ENCODE measurements at places on chromosomes 16 and 17.

- DNase-seq, result no peak
Observed at GRCh38 chr16:73565263-73565662, 517.3 kb upstream of the ZFHX3 start.

GRCh38 chr16:838741-839140, 38.2 kb upstream of the GNG13 start:
- DNase-seq, result no peak

GRCh38 chr17:3968015-3968414, 3.8 kb upstream of the ATP2A3 start:
- no peak for DNase-seq

GRCh38 chr17:80792373-80792781, 199.3 kb upstream of the CHMP6 start:
- DNase-seq, result no peak

GRCh38 chr16:23306199-23307100, 4.3 kb downstream of the SCNN1B start:
- no peak for DNase-seq

GRCh38 chr17:45233423-45233924, 11.8 kb downstream of the FMNL1 start:
- DNase-seq, result no peak

DNA sequence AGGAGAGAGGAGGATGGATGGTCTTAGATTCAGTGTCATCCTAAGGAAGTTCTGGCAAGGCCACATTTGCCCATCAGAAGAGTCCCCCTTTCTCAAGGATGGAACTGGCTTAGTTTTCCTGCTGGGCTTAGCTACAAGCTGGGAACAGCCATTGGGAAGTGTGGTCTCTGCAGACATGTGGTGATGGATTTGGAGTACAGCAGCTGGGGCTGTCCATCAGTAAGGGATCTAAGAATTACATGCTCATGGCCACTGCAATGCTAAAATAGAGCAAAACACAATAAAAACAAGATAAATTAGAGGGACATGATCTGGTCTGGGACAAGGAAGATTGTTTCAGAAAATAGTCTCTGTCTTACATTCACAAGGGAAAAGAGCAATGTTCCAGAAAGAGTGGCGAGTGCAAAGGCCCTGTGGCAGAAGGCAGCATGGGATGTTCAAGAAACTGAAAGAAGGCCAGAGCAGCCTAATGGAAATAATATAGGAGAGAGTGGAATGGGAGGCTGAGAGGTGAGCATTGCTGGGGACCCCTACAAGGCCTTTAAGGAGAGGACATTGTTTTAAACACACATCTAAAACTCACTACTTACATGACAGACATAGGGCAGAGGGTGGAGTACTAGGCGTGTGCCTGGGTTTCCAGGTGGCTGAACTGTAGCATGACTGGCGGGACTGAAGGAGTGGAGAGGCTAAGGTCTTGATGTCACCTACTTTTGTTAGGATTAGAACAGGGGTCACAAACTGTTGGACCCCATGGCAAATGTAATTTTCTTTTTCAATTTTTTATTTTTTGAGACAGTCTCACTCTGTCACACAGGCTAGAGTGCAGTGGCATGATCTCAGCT, 17.0 kb upstream of the TOX3 start:
- DNase-seq, result no peak

- DNase-seq, result no peak
Observed at GRCh38 chr16:52212841-52213240, 334.1 kb downstream of the TOX3 start.

DNA sequence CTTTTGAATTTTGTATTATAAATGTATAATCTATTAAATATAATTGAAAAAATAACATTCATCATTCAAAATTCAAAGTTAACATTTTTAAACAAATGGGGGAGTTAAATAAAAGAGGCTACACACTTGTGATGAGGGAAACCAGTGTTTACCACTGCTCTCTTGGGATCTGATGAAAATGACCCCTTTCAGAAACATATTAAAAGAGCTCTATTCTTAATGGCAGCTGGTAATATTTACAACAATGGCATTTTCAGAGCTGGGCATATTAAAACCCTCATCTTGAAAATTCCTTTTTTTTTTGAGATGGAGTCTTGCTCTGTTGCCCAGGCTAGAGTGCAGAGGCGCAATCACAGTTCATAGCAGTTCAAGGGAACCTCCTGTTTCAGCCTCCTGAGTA, 19.3 kb upstream of the FLCN start:
- DNase-seq, result no peak

GRCh38 chr16:68371276-68371651, 60.4 kb downstream of the PRMT7 start:
- no peak for DNase-seq

GRCh38 chr16:18832006-18832405, 30.7 kb upstream of the ARL6IP1 start:
- no peak for DNase-seq

- no peak for DNase-seq
Observed at GRCh38 chr17:78226759-78227454, 4.5 kb upstream of the TMEM235 start.

DNA sequence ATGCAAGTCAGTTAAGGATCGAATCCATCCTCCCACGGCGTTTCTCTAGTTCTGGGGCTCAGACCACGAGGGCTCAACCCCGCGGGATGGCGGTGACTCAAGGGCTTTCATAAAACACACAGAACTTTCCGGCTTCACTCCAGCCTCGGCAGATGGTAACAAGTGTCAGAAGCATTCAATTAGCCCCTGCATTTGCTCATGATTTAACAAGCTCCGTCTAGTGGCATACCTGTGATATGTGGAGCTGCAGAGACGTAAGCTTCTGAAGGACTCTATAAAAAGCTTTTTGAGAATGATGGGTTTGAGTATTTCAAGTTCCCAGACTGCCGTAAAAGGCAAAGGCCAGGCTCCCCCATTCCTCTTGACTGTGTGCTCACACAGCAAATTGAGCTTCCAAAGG, 91.3 kb upstream of the SEC14L1 start:
- DNase-seq, result no peak

DNA sequence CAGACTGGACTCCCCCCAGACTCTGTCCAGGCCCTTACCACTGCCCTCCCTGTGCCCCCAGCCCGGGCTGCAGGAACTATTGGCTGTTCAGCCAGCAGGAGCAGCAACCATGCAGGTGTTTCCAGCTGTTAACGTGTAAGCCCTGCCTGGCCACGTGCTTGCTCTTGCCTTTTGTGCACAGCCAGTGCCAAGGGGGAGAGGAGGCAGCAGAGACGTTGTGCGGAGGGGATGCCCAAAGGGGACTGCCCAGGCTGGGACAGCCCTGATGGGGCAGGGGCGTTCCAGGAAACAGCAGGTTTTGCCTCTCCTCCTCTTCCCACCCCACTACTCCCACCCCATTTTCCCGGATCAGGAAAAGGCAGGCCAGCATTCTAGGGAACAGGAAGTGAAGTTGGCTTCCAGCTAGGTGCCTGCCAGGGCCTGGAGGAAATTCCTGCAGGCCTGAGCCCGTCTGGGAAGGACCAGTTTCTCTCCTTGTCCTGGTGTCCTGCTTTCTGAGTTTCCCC, 16.7 kb upstream of the LASP1NB start:
- no peak for DNase-seq

- DNase-seq, result no peak
Observed at GRCh38 chr16:87166321-87166720, 150.9 kb downstream of the C16orf95 start.

DNA sequence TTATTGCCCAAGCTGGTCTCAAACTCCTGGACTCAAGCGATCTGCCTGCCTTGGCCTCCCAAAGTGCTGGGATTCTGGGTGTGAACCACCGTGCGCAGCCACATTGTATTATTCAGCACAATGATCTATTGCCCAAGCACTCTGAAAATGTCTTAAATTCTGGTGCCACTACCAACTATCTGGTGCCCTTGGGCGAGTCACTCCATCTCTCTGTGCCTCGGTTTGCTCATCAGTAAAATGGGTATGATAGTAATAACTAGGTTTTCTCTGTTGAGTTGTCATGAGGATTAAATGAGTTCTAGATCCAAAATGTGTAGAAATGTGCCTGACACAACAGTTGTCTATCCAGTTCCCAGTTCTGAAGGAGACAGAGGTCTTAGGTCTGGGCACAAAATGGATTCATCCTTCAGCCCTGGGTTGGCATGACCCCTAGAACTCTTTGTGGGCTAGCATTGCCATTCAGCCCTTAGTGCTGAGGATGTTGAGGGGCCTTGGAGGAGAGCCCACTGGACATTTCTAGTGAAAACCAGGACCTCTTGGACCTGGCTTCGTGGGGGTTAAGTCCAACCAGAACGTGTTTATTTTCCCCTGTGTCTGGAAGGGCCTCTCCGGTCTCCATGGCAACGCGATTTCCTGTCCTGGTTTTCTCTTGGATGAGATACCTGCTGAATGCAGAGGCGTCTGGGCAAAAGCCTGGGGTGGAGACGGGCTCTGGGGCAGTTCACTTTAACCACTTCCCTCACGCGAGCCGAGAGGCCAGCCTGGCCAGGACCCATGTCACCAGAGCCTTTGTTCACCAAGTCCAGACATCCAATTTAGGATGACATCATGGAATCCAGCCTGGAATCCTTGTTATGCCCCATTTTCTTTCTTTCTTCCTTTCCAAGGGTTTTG, 43.7 kb upstream of the TNRC6A start:
- DNase-seq, result no peak

DNA sequence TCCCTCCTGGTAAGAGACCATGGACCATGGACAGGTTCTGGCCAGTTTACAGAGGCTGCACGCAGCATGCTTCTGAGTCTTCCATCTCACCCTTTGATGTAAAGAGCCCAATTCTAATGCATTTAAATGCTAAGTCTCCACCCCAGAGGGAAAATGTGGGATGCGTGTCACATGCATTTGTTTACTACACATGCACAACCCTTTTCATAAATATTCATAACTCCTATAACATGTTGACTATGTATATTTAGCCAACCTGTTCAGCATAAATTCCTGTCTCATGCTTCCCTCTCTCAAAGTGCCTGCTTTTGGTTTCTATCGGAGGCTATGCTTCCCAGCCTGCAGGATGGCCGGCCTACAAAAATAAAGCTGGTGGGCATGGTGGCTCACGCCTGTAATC, 260.3 kb downstream of the STX8 start:
- no peak for DNase-seq

DNA sequence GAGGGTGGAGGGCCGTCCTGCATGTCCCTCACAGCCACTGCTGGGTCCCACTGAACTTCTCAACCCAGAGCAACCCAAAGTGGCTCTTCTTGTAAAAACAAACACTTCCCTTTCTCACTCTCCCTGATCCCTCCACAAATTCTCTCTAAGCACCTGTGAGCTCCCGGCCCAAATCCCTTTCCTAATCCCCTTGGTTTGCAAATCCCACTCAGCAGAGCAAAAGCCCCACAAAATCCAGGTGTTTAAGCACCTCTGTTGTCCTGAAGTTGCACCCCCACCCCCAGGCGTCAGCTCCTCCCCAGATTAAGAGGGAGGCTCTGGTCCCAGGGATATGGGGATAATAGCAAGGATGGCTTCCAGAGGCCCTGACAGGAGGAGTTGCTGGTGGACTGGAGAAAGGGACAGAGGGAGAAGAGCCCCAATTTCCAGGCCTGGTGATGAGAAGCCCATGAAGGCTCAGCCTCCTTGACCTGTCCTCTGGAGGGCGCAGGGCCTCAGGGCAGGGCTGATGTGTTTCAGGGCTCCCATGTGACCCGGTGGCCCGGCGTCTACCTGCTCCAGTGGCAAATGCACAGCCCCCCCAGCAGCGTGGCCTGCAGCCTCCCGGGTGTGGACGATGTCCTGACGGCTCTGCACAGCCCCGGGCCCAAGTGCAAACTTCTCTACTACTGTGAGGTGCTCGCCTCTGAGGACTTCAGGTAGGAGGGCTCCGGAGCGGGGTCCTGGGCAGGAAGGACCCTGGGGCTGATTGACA, 23.0 kb downstream of the NAGPA start:
- DNase-seq, result no peak

GRCh38 chr17:7977805-7978204, 24.6 kb upstream of the GUCY2D start:
- no peak for DNase-seq

DNA sequence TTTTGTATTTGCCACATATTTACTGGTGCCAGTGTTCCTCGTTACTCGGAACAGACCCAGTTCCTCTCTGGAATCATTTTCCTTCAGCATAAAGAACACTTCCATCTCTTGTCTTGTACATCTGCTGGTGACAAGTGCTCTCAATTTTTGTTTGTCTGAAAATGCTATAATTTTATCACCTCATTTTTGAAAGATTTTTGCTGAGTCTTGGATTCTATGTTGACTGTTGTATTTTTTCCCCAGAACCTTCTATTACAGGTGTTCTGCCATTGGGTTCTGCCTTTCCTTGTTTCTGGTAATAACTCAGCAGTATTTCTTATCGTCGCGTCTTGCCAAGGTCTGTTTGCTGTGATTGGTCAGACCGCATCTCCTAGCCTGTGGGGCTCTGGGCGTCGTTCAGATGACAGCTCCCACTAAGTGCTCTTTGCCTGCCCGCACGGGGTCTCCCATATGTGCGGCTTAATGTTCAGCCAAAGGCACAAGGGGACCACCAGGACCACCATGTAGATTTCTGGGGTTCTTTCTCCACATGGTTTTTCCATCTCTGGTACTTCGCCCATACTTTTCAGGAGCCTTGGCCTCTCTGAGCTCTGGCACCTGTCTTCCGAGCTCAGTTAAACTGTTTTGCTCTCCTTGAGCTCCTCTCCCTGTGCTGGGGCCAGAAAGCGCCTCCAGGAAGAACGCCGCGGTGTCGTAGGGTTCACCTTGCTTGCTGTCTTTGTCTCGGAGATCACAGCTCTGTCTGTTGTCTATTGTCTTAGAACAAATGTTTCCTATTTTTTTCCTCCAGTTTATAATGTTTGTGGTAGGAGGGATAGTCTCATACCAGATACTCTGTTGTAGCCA, 80.0 kb downstream of the METRNL start:
- DNase-seq, result no peak

DNA sequence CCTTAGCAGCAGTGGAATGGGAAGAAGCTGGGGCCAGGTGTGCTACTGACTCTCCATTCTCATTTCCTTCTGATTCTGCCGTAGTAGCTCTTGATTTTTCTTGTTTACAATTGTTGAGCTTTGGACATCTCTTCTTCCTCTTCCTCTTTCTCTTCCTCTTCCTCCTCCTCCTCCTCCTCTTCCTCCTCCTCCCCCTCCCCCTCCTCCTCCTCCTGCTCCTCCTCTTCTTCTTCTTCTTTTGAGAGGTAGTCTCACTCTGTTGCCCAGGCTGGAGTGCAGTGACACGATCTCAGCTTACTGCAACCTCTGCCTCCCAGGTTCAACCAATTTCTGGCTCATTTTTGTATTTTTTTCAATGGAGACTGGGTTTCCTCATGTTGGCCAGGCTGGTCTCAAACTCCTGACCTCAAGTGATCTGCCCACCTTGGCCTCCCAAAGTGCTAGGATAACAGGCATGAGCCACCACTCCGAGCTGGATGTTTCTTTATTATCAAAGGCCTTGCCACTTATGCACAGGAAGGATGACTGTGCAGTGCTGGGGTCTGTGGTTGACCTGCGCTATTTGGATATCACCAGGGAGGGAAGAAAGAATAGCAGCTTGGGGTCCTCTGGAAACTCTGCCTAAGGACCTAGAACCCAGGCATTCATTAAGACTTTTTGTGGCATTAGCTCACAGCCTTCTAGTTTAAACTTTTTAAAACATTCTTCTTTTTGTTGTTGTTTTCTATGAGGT, 127.8 kb upstream of the KCNJ16 start:
- DNase-seq, result no peak

DNA sequence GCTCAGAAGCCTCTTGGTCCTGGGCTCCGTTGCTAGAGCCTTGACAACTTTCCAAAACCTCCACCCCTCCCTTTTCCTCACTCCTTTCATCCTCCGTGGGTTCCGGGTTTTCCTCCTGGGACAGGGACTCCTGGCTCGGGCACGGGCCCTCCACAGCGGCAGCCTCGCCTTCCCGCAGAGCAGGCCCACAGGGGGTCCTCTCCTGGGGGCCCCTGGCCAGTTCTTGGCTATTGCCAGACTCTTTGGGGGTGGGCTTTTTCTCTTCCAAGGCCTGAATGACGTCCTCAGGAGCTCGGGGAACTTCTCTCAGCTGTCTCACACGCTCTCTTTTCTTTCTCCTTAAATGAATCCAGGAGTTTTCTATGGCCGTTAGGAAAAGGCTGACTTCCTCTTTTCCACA, 19.3 kb upstream of the MNT start:
- DNase-seq, result no peak

Measured in PC-9 (cell line).